ENCODE measurements at places on chromosomes 16 and 17.

DNA sequence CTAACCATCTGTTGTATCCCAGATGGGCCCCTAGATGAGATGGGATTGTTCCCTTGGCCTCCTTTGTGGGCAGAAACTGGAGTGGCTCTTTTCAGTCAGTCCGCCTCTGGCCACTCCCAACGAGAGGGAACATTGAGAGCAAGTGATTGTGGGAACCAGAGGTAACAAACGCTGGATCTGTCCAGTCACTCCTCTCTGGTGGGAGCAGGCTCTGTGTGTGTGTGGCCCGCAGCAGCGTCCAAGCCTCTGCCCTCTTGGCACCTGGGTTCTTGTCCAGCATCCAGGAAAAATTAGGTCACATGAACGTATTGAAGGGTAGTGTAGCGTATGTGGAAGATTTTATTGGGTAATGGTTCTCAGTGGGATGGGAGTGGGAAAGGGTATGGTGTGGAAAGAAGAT, 101.9 kb upstream of the COX10 start:
- DNase-seq: no peak

DNA sequence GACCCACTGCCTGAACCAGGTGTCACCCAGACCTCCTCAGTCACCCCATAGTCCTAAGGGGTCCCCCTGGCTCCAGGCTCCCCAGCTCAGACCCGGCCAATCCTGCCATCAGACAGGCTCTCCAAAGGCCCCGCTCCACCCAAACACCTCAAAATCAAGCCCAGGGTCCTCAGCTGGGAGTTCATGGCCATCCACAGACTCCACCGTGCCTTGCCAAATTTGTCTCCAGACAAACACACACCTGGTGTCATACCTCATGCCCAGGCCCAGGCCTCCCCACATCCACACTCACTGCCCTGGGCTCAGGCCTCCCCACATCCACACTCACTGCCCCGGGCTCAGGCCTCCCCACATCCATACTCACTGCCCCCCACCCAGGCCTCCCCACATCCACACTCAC, 12.5 kb downstream of the RPH3AL start:
- DNase-seq: no peak

DNA sequence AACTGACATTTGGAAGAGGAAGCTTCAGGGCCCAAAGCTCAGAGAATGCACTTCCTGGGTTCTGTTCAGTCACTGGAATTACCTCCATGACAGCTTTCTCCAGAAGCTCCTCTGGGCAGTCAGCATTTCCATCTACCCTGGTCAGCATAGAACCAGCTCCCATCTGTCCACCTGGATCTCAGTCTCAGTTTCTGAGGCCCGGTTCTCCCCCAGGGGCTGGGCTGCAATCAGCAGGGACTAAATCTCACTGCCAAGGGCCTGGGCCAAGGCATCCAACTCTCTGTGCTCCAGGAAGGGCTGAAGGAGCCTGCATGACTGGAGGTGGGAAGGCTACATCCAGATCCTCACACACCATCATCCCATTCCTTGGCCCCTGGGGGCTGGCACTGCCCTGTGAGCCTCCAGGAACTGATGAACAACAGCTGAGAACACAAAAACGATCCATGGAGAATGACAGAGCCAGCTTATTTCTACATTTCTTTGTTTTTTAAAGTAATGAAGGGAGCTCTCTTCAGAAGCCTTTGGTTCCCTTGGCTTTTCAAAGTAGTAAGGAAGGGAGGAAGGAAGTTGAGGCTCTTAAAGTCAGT, 66.3 kb upstream of the MRTFB start:
- DNase-seq: no peak

DNA sequence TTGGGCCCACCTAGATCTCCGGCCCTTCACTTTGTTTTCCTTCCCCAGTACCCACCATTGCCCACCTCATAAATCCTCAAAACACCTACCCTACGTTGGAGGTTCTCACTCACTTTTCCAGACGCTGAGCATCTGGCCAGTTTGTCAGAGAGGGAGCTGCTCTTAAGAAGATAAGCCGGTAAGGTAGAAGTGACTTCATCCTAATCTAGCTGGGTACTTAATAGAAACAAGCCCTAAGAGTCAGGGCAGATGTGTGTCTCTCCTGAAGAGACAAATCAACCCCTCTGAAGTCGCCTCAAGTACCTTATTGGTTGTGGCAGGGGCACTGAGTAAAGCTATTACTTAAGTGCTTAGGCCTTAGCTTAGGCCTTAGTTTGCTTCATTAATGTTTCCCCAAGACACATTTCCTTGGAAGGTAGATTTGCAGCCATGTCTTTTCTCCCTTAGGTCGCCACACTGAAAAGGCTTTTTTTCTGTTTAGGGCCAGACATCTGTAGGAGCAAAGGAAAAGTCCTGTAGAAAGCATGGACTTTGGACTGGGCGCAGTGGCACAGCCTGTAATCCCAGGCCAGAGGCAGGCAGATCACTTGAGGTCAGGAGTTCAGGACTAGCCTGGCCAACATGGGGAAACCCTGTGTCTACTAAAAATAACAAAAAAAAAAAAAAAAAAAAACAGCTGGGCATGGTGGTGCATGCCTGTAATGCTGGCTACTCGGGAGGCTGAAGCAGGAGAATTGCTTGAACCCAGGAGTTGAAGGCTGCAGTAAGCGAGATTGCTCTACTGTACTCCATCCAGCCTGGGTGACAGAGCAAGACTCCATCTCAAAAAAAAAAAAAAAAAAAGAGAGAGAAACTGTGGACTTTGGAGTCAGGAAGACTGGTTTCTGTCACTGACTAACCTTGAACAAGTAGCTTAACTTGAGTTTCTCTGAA, 1.0 kb downstream of the TACO1 start:
- no peak for DNase-seq

DNA sequence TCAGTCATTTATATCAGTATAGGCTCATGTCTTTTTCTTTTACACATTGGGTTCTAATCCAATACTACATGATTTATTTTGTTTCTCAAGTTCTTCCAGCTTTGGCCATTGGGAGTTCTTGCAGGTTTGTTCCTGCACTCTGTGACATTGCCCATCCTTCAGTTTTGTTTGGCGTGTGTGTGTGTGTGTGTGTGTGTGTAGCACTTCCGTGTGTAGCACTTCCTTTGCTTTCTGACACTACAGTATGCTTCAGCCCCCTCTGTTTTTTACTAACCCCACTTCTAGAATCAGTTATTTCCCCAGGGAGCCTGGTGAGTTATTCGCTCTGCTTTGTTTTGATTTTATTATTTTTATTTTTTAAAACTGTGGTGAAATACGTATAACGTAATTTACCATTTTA, 75.6 kb upstream of the LGALS9 start:
- DNase-seq: no peak

All from stimulated activated CD8-positive, alpha-beta memory T cell treated with anti-CD3 and anti-CD28 coated beads, Interleukin-2, amount 100 ng/mL, for 1 hour (primary cell).